Lung (tissue), 17 donors: ENCODE measurements at places on chromosomes 13 and 19.
A peak's percentile ranks its signal among the peaks of the same experiment; 100 is the strongest.

DNA sequence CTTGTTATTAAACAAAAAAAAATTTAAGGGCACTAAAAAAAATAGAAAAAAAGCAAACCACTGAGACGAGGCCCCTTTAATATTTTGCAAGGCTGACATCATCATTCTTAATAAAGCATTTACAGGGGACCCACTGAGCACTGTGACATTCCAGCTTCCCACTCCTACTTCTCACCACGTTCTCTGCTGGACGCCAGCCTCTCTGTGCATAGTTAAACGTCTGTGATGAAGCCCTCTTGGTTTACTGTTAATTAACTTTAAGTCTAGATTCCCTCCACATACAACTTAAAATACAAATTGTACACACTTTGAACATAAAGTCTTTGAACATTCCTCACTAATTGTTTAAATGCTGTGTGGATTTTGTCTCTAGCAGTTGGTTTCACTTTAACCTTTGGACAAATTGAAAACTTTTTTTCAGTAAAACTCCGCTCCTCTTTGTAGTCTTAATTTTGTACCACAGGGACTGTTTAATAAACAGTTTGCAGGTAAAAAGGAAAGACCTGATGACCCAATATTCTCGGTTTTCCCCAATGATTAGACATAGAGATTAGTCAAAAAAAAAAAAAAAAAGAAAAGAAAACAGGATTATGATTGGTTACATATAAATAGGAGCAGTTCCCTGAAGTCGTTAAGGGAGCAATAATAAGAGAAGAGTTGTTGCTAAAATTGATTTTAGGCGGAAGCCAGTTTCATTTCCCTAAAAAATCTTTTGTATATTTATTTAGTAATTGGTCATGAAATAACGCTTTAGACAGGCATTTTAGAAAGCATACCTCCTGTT lies 219.8 kb downstream of the MZT1 start:
- DNase-seq: peak; percentile 13

DNA sequence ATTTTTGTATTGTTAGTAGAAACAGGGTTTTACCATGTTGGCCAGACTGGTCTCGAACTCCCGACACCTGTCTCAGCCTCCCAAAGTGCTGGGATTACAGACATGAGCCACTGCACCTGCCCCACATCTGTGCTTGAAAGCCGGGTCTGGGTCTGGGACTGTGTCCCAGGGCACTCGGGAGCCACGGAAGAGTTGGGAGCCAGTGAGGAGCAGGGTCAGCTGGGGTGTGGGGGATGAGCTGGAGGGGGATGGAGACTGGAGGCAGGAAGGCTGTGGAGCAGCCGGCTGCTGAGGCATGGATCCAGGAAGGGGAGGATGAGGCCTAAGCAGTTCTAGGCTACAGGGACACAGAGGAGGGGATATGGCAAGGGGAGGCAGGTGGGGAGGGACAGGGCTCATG lies 10.7 kb upstream of the SPACA4 start:
- DNase-seq: no peak

- DNase-seq: no peak
Measured at GRCh38 chr13:32257649-32258048, 57.5 kb downstream of the ZAR1L start.

- no peak for DNase-seq
Measured at GRCh38 chr19:31992750-31993149, 352.7 kb upstream of the ZNF507 start.

GRCh38 chr13:97027162-97027554 lies 32.9 kb upstream of the OXGR1 start:
- no peak for DNase-seq
